ENCODE measurements at places on chromosomes 11 and 22.

DNA sequence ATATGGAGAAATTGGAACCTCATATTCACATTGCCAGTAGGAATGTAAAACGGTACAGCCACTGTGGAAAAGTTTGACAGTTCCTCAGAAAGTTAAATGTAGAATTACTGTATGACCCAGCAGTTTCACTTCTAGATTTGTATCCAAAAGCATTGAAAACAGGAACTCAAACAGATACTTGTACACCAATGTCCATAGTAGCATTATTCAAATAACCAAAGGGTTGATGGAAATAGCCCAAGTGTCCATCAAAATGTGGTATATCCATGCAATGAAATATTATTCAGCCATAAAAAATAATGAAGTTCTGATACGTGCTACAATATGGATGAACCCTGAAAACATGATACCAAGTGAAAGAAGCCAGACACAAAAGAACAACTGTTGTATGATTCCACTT, 17.8 kb downstream of the PRRG4 start:
- no peak for DNase-seq

GRCh38 chr11:2313051-2313951, 11.5 kb downstream of the TSPAN32 start:
- DNase-seq, result no peak

DNA sequence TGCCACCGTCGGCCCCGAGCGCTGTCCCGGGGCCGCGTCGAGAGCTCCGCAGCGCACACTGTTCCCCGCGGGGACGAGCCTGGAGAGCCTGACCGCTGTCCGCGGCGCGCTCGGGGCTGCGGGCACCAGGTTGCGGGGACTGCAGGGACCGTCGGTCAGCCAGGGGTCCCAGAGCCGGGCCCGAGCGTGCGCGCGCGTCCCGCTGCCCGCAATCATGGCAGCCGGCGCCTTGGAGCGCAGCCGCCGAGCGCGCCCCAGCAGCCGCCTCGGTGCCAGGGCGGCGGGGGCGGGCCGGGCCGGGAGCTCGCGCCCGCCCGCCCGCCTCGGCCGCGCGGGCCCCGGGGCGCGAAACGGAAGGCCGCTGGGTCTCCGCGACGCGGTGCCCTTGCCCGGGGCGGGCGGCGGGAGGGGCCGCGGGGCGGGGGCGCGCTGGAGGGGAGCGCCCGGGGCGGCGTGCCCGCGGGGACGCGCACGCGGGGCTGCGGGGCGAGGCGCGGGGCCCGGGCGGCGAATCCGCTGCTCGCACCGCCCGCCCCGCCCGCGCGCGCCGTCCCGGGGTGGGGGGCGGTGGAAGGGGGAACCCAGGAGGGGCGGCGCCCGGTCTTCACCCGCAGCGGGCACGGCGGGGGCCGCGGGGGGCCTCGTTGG, 79.4 kb upstream of the PPARA start:
- DNase-seq, result no peak

GRCh38 chr11:9130297-9130696, 38.9 kb upstream of the SCUBE2 start:
- no peak for DNase-seq
